Germinal center (tissue), 1 donor: ENCODE measurements at places on chromosomes 1 and 21.
A peak's percentile ranks its signal among the peaks of the same experiment; 100 is the strongest.

GRCh38 chr1:204487256-204487615, 7.4 kb downstream of the PIK3C2B start:
- no peak for DNase-seq

DNA sequence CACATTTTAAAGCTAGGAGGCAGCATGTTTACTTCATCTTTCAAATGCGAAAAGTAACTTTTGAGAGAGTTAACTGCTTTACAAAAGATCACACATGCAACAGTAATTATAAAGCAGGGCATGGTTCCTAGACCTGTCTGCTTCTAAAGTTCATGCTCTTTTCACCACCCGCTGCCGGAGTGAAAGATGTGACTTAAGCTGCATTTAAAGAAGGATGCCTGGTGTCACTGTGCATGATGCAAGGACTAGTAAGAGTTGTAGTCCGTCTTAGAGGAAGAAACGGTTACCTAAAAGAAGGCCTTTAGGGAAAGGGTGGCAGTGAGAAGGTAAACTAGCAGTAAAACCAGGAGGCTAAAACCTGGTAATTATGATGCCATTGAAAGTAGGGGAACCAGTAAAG, 1689.1 kb downstream of the KCNT2 start:
- DNase-seq: no peak

GRCh38 chr1:157193702-157194391, 55.7 kb upstream of the ETV3 start:
- peak; percentile 62 for DNase-seq

GRCh38 chr1:207828046-207828445, 76.2 kb downstream of the CD46 start:
- no peak for DNase-seq

DNA sequence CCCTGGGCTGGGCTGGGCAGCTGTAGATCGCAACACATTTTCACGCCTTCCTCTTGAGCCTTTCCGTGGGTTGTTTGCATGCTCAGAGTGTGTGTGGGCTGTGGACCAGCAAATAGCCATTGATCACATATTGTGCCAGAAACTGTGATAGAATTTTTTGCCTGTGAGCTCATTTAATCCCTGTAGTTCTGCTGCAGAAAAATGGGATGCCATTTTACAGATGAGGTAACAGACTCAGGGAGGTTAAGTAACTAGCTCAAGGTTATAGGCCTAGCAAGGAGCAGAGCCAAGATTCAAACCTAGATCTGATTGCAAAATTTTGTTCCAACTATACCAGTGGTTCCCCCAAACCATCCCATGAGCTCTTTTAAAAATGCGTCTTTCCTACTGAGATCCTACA, 10.5 kb downstream of the SPATA46 start:
- DNase-seq: no peak

DNA sequence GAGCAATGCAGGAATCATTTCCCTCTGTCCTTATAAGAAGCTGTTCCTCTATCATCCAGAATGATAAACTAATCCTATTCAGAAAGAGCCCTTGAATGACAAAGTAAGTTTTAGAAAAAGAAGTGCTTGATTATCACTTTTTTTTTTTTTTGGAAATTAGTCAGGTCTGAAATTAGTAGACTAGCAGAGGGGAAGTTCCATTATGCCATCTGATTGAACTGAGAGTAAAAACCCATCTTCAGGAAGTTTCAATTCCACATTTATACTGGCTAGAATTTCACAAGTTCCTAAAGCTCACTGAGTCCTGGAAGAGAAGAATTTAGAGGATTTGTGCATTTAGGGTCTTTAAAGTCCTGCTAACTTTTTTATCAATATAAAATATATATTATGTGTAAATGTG, 128.8 kb upstream of the COA6 start:
- no peak for DNase-seq

GRCh38 chr1:183918589-183918988, 113.7 kb downstream of the RGL1 start:
- DNase-seq: no peak

DNA sequence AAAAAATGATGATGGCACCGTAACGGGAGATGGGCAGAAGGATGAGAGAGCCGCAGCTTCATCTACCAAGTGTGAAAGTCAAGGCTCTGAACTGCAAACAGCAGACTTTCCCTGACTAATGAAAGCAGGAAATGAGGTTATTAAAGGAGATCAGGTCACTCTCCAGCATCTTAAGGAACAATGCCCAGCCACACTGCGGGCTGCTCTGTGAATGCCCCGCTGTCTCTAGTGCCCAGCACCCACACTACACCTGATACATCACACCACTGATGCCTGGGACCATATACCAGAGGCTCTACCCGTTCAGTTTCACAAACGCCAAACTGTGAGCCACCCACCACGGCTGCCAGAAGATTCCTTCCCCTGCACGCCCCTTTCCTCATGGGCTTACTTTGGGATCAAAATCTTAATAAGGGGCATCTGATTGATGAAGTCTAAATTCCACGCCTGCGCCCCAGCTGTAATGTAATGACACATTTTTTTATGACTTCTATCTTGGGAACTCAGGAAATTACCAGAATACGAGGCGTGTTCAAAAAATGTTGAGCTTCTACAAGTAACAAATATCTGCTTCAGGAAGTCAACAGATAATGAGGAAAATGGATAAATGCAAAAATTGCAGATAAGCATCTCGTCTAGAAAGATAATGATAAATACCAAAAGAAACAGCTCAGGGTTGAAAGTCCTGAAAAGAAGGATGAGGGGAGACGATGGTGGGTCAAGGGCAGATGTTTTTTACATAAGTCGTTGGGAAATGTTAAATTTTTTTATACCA, 72.0 kb downstream of the MIS18A start:
- no peak for DNase-seq

DNA sequence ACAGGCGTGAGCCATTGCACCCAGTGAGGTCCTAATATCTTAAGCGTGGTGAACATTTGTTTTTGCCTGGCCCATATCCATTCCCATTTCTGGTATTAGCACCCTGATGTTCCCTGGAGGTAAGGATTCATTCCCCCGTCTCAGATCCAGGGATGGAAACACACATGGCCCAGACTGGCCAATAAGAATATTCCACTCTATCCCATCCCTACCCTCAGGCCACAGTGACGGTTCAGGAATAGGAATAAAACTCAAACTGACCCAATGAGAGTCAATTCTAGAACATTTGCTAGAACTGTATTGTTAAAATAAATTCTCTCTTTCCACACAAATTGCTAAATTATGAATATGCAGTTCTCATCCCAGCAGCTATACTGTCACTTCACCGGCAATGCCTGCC, 76.1 kb downstream of the PIK3R3 start:
- DNase-seq: no peak

GRCh38 chr21:37603129-37603528, 236.6 kb downstream of the DYRK1A start:
- no peak for DNase-seq

GRCh38 chr1:202605515-202605914, 104.7 kb downstream of the SYT2 start:
- no peak for DNase-seq

DNA sequence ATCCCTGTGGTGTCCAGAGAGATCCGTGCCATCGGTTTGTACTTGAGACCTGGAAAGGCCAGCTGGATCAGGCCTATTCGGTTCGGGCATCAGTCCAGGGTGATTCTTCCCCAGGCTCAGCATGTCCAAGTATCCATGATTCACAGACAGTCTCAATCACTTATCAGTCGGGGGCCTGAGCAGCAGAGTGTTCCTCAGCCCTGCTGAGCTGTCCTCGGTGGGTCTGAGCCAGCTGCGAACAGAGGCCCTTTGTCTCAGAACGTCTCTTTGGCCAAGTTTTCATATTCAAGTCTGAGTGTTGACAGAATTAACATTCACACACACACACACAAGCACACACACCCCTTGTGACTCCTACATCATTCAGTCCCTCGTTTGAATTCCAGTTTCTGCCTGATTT, 33.4 kb upstream of the OSBPL9 start:
- no peak for DNase-seq

- no peak for DNase-seq
Observed at GRCh38 chr1:67618285-67619018, 66.5 kb upstream of the GADD45A start.

DNA sequence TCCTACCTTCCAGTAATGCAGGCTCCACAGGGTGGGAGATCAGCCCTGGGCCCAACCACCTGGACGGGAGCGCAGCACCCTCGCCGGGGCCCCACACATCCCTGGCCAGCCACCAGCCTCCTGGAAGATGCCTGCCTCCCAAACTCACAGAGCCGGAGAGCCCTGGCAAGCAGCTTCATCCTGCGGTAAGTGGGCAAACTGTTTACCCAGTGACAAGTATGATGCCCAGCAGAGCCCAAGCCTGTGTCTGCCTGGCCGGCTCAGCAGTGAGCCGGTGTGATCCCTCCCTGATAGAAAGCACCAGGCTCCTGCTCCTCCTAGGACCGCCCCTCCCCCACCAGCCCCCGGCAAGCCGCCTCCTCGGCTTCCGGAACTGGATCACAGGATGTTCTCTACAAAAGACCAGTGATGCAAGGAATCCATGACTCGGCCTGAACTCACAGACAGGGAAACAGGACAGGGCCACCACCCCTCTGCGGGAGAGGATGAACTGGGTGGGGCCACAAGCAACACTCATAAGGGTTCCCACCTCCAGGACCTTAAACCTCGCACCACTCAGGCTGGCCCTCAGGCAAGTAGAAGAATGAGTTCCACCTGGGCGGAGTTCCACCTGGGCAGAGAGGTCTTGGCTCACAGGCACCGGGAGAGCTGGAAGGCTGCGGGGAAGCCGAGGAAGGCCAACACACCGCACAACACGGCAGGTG, 7.9 kb downstream of the ACOT7 start:
- DNase-seq: no peak

DNA sequence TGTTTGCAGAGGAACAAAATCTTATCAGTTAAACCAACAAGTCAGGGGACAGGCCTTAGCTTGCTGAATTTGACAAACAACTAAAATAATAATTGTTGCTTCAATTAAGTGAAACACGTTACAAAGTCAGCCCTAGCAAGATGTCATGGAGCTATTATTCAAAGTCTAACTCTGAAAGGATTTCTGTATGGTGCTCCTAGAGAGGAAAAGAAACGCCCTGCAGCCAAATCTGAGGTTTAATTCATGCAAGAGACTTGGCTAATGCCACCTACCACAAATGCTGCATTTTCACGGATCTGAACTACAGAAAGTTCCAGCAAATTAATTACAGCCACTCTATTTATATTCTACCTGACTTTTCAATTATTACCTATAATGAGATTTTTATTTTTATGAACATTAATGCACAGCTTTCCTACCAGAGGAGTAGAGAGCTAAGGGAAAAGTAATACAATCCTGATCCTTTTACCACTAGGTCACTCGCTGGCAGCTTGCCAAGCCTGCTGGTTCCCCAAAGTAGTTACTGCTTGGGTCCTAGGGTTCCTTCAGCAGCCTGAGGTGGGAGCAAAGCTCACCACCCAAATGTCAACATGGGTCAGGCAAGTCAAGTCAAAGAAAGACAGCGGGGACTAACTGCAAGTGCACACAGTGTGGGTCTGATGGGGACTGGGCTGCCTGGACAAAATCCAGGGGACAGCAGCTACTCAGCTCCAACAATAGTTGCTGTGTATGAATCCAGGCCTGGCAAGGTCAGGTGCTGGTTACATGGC, 8.5 kb downstream of the COLGALT2 start:
- no peak for DNase-seq

GRCh38 chr21:22871692-22872091, 1873.5 kb downstream of the NCAM2 start:
- DNase-seq: no peak

DNA sequence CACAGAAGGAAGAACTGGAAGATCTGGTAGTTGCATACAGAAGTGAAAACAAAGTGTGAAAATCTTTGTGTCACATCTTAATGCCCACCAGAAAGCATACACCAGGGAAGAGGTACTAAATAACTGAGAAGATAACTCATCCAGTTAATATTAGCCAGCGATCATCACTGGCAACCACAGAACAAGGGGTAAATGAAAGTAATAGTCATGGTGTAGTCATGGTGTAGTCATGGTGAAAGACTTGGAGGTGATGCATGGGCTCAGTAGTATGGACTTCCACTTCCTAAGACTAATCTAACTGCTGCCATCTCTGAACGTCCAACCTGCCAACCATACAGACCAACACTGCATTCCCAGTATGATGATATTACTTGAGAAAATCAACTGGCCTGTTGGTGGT, 481.2 kb upstream of the NR5A2 start:
- DNase-seq: no peak

DNA sequence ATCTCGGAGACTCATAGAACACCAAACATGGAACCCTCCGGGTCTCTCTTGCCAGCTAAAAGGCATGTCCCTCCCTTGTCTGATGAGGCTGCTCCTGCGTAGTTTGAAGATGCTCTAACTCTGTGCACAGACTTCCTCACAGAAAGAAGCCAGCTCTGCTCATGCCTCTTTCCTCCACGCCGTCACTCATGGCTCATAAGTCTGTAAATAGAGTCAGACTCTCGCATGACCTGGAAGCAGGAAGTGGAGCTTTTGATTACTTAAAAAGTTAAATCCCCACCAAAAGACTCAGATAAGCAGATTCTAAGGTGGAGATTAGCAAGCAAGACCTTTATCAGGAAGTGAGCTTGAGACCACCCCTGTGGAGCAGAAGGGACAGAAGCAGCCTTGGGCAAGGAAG, 171.6 kb downstream of the TRIM33 start:
- DNase-seq: no peak

DNA sequence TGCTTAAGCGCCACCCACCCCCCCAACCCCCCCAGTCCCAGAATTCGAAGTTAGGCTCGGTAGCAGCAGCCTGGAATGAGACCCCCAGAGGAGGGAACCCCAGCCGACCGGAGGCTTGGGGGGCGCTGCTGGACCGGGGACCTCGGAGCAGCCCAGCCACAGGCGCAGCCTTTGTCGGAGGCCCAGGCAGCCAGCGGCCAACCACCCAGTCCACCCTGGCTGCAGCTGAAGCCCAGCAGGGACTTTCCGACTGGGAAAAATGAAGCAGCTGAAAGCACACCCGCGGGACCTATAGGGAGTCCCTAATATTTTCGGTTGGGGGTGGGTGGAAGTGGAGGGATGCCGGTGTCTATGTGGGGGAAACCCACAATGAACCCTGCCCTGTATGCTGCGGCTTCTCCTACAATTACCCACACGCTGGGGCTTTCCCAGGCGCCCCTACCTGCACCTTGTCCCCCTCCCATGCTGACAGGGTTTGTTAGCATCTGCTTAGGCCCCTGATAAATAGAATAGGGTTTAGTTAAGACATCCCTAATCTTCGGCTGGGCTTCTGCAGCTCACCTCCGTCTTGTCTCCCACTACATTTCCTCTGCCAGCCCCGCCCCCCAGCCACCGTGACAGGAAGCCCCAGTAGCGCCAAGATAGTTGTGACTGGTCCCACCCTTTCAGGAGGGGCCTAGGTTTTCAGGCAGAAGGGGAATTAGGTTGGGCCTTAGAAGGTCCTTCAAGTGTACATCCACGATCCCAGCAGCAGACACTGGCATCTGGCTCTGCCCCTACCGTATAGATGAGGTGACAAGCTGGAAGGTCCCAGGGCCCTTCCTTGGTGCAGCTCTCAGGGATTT, 838 bp downstream of the CCDC28B start:
- DNase-seq: peak; percentile 62

- DNase-seq: no peak
Observed at GRCh38 chr1:183461350-183461749, 10.9 kb upstream of the SMG7 start.
